ENCODE measurements at places on chromosomes 12 and 14. TPM values are rescaled to one million over a fixed set of nuclear protein-coding genes. Genes with fewer than 3 reads are reported as not detected.

DNA sequence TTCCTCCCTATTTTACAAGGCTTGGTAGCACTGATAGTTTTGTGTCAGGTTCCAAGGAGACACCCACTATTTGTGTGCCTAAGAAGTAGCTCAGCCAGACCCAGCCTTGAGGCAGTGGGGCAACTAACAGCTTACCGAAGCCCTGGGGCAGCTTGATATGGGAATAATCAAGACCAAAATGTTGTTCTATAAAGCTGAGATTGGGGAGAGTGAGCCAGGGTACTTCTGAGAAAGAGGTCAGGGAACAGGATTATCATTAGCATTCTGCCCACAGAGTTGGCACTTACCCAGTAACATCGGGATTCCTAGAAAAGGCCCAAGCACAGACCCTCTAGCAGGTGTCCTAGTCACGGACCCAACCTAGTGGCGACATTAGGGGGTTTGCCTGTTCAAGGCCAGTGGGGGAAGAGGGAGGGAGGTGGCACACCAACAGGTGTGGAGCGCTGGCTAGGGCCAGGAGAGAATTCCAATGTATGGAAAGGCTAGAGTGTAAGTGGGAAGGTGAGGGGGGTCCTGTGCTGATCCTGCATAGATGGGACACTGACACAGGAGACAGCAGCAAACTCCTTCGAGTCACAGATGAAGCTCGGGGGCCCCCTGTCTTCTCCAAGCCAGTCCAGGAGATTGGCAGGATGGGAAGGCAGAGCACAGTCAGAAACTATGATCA, 4.9 kb downstream of the PPP1R3E start:
- no peak overlapping the region for H3K27ac ChIP-seq
- H3K4me1 ChIP-seq, result peaks cover 25% of the 10 kb centered on the region
- no peaks in the 10 kb centered on the region for H3K36me3 ChIP-seq
- H3K4me3 ChIP-seq, result no peak overlapping the region

- no peak for DNase-seq
- H3K4me1 ChIP-seq, result no peaks in the 10 kb centered on the region
- no peak overlapping the region for H3K27ac ChIP-seq
Observed at GRCh38 chr12:85448548-85449139, 168.6 kb downstream of the ALX1 start.

DNA sequence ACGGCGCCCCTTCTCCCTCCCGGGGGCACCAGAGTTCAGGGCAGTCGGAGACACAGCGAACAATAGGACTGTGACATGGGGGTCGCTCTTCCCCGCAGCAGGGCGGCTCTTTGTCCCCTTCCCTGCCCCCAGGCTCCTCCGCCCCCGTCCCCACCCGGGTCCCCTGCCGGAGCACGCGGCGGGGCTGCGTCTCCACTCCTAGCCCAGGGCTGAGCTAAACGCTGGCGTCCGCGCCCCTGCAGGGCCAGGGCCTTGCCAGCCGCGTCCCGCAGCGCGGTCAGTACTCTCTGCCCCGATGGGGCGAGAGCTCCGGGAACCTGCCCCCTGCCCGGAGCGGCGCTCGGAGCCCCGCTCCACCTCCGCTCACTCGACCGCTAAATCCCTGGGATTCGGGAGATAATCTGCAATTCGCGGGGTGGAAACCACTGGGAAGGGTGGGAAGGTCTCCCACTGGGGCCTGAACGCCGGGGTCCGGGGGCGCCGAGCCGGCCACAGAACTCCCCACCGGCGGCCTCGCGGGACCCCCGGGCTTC, 825 bp upstream of the CCDC85C start:
- H3K4me1 ChIP-seq, result peaks cover 31% of the 10 kb centered on the region
- H3K36me3 ChIP-seq, result no peaks in the 10 kb centered on the region
- no peaks in the 10 kb centered on the region for H3K27me3 ChIP-seq
- H3K27ac ChIP-seq, result peak overlapping the region; percentile 97
- DNase-seq, result peak; percentile 29

DNA sequence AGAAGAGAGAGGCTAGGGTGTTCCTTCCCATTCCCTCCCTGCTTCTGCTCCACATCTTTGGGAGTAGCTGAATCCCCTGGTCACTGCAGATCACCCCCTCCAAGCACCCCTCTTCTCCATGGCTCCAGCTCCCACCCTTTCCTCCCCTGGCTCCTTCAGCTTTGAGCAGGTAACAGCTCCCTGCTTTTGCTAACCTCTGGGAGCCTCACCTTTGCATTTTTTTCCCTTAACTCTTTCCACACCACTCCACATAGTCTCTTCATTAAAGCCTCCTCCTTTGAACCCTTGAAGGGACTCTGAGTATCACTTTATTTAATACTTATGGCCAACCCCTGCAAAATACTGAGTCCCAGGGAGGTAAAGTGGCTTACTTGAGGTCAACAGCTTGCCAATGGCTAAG, 25.7 kb upstream of the SERPINA6 start:
- peaks cover 7% of the 10 kb centered on the region for H3K4me1 ChIP-seq
- peak overlapping the region; percentile 72 for H3K27ac ChIP-seq
- H3K27me3 ChIP-seq, result no peaks in the 10 kb centered on the region
- no peak overlapping the region for H3K4me3 ChIP-seq
- no peak for DNase-seq
- no peaks in the 10 kb centered on the region for H3K36me3 ChIP-seq

GRCh38 chr14:91515979-91516378, 5.9 kb upstream of the PPP4R3A start:
- no peak overlapping the region for H3K27ac ChIP-seq
- no peaks in the 10 kb centered on the region for H3K27me3 ChIP-seq
- H3K36me3 ChIP-seq, result no peaks in the 10 kb centered on the region
- no peak overlapping the region for H3K4me3 ChIP-seq
- no peak for DNase-seq
- H3K4me1 ChIP-seq, result no peaks in the 10 kb centered on the region

DNA sequence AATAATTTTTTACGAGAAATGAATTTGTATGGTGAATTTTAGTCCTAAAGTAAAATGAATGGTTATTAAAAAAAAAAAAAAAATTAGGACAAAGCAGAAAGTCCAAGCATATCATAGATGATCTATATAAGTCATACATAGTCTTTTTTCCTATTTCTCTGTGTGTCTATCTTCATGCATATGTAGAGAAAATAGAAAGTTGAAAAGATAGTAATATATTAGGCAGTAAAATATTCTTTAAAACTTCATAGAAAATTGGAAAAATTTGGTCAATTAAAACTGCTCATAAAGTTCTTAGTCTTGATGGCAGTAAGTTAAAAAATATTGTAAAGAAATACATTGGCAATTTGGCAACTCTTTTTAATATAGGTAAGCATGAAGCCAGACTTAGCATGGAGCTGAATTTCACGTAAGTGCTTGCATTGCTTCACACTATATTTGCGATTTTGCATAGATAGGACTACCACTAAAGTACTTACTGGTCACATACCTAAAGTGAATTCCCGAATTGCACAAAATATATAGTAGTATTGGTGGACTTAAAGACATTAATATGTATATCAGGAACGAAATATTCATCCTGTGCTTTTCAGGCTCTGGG, 303.8 kb downstream of the IPO8 start:
- no peaks in the 10 kb centered on the region for H3K27me3 ChIP-seq
- no peaks in the 10 kb centered on the region for H3K36me3 ChIP-seq

DNA sequence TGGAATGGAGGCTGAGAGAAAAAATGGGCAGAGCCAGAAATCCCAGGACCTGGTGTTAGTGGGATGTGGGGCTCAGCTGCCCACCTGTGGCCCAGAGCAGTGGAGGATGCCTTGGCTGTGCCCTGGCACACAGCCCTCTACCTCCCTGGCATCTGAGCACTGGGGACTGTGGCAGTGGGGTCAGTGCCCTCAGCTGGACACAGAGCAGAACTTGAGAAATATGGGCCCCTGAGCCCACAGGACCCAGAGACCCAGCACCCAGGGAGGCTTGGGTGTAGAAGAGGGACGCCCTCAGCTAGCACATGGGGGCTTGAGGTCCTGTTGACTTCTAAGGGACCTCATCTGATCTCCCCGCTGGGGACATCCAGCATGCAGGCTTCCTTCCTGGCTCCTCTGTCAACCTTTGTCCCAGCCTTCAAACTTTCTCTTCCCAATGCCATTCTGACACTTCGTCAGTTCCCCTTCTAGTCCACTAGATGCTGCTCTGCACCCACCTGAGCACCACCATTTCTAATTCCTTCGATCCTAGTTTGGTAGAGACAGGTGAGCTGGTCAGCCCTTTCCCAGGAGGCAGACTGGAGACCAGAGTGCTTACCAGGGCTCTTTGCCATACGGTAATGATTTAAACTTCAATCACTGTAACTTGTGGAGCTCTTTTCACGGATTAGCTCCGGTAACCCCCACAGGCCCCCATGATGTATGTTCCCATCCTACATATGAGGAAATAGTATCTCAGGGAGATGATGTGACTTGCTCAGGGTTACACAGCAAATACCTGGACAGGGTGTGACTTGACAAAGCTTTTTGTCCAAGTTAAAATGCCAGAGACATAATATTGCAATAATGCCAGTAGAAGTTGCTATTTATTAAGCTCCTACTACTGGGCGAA, 143.7 kb downstream of the ASCL4 start:
- H3K36me3 ChIP-seq, result peaks cover 7% of the 10 kb centered on the region
- DNase-seq, result no peak
- H3K27ac ChIP-seq, result no peak overlapping the region
- peaks cover 77% of the 10 kb centered on the region for H3K27me3 ChIP-seq

DNA sequence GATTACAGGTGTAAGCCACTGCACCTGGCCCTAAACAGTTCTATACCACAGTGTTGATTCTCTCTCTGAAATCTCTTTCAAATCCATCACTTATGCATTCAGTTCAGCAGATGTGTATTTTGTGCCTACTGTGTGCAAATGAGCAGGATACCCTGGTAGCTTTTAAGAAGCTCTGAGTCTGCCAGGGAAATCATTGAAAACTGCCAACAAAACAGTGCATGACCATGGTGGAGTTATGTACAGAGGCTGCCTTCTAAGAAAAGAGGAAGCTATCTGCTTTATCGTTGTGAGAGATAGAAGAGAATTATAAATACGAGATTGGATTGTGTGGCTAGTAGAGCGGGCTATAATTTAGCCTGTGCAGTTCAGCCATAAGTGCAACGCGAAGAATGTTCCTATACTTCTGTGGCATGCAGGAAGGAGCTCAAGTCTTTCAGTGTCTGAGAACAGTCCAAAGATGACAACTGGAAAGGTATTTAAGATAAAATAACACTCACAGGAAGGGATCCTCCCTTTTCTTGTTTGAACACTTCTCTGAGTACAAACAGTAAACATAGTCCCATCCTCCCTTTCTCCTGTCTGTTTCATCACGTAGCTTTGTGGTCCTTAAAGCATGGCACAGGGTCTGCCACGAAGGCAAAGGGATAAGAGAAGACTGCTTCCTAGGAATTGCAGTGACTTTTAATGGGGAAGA, 4.3 kb downstream of the DIP2B start:
- H3K36me3 ChIP-seq, result no peaks in the 10 kb centered on the region
- H3K4me3 ChIP-seq, result peak overlapping the region; percentile 59
- DNase-seq, result no peak
- H3K27me3 ChIP-seq, result no peaks in the 10 kb centered on the region
- H3K27ac ChIP-seq, result peak overlapping the region; percentile 92

- H3K27me3 ChIP-seq, result no peaks in the 10 kb centered on the region
- H3K4me3 ChIP-seq, result no peak overlapping the region
- H3K4me1 ChIP-seq, result no peaks in the 10 kb centered on the region
- DNase-seq, result no peak
- H3K36me3 ChIP-seq, result peaks cover 7% of the 10 kb centered on the region
Observed at GRCh38 chr12:1282670-1283315, 291.8 kb downstream of the ERC1 start.

- H3K27me3 ChIP-seq, result no peaks in the 10 kb centered on the region
- H3K4me1 ChIP-seq, result no peaks in the 10 kb centered on the region
- no peak overlapping the region for H3K27ac ChIP-seq
- DNase-seq, result no peak
Observed at GRCh38 chr14:26466862-26467261, 131.0 kb downstream of the NOVA1 start.

- no peak overlapping the region for H3K4me3 ChIP-seq
- peaks cover 2% of the 10 kb centered on the region for H3K36me3 ChIP-seq
- no peaks in the 10 kb centered on the region for H3K4me1 ChIP-seq
- peaks cover 34% of the 10 kb centered on the region for H3K27me3 ChIP-seq
Observed at GRCh38 chr12:4586500-4586899, 24.5 kb downstream of the DYRK4 start.

SAV1 gene
- total RNA-seq, result 18.5 TPM

LBHD2 gene
- not detected for total RNA-seq

RAD51B gene
- total RNA-seq, result 20.7 TPM

GRIP1 gene
- total RNA-seq, result 3.7 TPM

CLEC1B gene
- 0.94 TPM for total RNA-seq
